Aorta (tissue), 5 donors: ENCODE measurements at places on chromosomes 13 and 19.

DNA sequence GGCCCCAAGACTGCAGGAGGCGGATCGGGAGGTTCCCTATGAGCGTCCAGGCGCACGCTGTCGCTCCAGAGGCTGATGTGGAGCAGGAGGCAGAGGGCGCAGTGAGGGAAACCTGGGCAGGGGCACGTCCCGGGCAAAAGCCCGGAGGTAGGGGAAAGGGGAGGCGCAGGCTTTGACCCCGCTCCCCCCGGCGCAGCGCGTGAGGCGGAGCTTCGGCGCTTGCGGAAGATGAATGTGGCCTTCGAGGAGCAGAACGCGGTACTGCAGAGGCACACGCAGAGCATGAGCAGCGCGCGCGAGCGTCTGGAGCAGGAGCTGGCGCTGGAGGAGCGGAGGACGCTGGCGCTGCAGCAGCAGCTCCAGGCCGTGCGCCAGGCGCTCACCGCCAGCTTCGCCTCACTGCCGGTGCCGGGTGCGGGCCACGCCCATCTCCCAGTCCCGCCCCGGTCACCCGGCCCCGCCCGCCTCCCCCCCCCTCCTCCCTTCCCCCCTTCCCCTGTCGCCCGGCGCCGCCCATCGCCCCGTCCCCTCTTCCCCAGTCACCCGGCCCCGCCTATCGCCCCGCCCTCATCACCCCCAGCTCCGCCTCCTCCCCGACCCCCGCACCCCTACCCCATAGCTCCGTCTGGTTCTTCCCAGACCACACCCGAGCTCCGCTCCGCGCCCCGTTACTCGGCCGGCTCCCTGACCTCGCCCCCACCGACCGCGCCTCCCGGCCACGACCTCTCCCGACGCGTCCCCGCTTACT lies 4.1 kb downstream of the HMG20B start:
- peak; percentile 86 for DNase-seq

- DNase-seq: peak; percentile 52
Observed at GRCh38 chr19:16217716-16218451, 20.2 kb downstream of the AP1M1 start.

- DNase-seq: no peak
Observed at GRCh38 chr19:14482172-14482941, 7.2 kb upstream of the PTGER1 start.

- DNase-seq: no peak
Observed at GRCh38 chr13:63517371-63517770, 2101.7 kb upstream of the PCDH20 start.

DNA sequence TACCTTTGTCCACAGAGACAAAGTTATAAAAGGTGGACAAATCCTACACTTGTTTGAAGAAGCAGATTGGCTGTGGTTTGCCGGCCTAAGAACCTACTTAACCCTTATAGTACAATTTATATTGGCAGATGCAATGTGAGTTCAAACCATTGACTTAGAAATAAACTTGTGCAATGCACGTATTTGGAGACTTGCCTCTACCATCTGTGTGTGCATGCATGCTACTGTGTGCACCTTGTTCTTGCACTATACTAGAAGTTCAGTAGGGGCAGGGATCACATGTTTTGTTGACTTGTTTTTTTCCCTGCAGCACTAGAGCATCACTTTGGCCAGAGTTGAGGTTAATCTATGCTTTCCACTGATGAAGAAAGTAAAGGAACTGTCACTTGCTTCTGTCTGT lies 163.1 kb upstream of the SERP2 start:
- DNase-seq: no peak

GRCh38 chr13:112741185-112741755 lies 51.4 kb downstream of the ATP11A start:
- DNase-seq: peak; percentile 54

- DNase-seq: no peak
Observed at GRCh38 chr13:73179650-73180274, 121.0 kb downstream of the KLF5 start.

- DNase-seq: no peak
Observed at GRCh38 chr13:35179494-35179893, 237.4 kb downstream of the NBEA start.

DNA sequence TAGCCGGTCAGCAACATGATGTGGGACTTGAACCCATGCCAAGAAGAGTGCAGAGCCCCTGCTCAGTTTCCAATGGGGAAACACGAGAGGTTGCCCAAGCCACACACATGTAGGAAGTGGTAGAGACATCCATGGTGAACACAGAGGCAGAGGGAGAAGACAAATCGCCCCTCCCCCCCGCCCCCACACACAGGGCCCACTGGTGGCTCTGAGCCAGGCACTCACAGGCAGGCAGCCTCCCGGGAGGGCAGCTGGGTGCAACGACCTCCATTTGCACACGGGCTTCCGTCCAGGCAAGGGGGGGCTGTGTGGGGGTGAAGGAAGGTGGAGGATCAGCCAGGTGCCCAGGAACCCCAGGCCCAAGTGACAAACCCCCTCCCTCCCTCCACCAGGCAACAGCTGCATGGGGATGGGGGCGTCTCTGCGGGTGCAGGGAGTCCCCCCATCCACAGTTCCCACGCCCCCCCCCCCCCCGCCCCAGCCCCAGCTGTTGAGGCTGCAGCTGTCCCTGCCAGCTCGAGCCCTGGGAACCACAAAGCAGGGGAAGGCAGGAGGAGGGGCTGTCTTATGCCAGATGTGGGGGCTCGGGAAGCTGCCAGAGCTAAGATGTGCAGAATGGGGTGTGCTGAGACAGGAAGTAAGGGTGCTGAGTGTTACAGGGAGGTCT lies 3.4 kb downstream of the NOTCH3 start:
- DNase-seq: no peak

DNA sequence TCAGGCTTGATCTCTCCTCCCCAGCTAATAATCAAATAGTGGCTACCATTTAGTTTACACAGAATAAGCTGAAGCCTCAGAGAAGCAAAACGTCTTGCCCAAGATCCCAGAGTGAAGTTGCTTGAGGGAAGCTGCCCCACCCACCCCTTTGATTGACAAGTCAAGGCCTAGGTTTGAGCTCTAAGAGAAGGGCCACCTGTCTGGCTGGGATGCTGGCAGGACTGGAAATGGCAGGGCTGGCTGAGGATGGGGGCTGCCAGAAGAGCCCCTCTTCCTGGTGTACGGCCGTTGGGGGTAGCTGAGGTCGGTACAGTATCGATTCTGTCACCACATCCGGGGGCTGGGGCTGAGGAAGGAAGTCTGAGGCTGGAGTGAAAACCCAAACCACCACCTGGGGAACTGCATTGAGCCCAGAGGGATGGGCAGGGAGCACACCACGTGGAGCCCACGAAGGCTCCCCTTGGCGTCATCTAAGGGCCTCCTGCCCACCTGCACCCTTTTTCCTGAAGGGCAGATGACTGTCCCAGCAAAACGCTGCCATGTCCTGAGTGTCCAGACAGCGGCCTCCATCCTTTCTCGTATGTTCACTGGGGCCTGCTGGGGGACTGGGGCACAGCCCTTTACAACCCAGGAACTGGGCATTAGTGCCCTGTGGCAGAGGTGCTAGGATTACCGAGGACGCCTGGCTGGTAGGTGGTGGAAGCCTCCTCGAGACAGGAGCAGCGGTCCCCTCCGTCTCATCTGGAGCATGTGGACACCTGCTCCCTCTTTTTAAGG lies 1.4 kb upstream of the PRKD2 start:
- no peak for DNase-seq

DNA sequence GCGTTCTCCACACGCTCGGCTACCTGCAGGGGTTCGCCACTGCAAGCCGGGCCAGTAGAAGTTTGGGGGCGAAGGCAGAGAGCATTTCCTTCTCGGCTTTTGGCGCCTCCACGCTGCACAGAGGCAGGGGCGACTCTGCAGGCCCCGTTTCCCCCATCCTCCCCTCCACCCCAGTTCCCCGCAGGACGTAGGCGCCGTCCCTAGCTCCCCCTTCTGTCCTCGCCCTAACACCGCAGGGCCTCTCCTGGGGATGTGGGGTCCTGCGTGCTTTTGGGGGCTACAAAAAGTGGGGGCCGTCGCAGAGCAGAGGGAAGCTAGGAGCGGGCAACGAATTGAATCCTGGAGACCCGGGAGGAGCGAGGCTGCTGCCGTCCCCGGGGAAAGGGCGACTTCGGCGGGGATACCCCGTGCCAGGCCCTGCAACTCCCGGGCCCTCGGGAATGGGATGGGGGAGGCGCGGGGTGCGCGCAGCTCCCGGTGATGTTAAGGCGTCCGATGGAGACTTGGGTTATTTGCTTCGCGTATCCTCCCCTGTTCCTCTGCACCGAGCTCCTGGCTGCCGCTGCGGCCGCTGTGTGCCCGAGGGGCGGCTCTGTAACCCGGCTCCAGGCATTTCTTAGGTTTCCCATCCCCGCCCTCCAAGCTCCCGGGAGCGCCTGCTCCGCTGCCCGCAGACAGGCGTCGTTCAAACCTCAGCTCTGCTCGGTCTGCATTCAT lies 255.9 kb upstream of the SOX21 start:
- no peak for DNase-seq

DNA sequence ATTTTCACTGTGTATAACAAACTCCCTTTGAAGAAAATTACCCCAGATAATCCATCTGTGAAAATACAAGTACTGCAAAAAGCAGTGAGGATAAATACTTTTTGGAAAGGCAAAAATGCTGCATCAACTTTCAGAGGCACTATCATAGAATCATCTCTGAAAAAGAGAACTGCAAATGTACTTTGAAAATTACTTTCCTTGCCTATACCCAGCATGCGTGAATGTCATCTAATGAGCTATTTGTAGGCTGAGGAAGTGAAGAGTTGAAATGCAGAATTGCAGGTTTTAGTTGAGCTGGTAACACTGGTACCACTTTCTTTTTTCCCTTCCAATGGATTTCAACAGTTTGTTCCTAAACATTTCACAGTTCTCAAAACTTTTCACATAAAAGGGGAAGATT lies 196.7 kb downstream of the TBC1D4 start:
- no peak for DNase-seq

DNA sequence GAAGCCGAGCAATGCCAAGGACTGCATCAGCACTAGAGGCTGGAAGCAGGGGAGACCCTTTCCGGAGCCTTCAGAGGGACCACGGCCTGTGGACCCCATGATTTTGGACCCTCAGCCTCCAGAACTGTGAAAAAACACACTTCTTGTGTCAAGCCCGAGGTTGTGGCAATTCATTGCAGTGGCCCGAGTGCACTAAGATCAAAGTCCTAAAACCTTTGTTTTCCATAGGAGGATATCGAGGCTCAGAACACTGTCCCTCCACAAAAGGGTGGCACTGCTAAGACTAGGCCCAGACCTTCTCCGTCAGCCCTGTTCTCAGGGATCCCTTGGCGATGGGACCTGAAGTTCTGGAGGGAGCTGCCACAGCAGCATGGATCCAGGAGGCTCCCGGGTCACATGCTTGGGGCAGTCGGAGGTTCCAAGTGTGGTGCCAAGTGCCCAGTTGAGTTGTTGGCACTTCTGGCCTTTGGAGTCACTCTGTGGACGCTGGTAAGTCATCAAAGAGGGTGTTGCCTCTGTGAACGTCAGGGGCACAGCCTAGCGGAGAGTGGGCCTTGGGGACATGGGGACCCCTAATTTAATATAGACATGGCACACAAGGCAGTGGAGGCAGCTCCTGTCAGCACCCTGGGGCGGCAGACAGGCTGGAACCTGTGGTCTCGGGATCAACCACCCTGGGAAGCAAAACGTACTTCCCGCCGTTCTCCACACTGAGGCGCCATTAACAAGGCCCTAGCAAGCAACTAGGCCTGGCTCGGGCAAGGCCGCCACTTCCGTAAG lies 199.2 kb downstream of the COL4A1 start:
- DNase-seq: no peak

- no peak for DNase-seq
Observed at GRCh38 chr13:44785401-44785800, 203.9 kb downstream of the NUFIP1 start.

GRCh38 chr19:4061178-4061682 lies 5.5 kb downstream of the ZBTB7A start:
- peak; percentile 86 for DNase-seq

GRCh38 chr19:49129238-49129583 lies 9.9 kb downstream of the PPFIA3 start:
- no peak for DNase-seq

GRCh38 chr13:50910485-50910805 lies 854 bp downstream of the RNASEH2B start:
- peak; percentile 60 for DNase-seq
